Neural progenitor cell (in vitro differentiated cells): ENCODE measurements at places on chromosomes 1 and 21.

DNA sequence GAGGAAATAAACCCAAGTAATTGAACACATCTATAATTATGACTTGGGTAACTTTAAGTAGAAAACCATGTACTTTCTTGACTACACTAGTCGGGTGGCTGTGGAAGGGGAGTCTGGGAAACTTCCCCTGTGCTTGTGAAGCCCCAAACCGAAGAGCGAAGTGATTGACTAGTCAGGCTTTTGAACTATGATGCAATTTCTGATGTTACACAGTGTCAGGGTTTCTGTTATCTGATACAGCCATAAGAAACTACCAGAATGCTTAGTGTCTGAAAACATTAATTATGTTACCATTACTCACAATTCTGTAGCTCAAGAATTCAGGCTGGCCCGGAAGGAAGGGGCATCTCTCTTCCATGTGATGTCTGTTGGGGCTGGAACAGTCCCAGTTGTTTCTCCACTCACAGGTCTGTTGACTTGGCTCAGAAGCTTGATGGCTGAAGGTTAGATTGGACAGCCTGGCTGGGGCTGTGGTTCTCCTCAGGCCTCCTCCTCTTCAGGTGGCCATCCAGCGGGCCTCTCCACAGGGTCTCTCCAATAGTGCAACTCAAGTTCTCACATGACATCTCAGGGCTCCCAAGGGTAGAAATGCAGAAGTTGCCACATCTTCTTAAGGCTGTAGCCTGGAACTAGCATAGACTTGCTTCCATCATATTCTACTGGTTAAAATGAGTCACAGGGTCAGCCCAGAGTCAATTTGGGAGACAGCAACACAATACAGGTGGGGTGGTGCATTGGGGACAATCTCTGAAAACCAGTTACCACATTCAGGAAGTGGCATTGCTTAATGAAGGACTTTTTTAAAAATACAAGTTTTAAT, 8.3 kb upstream of the C8B start:
- DNase-seq, result no peak

DNA sequence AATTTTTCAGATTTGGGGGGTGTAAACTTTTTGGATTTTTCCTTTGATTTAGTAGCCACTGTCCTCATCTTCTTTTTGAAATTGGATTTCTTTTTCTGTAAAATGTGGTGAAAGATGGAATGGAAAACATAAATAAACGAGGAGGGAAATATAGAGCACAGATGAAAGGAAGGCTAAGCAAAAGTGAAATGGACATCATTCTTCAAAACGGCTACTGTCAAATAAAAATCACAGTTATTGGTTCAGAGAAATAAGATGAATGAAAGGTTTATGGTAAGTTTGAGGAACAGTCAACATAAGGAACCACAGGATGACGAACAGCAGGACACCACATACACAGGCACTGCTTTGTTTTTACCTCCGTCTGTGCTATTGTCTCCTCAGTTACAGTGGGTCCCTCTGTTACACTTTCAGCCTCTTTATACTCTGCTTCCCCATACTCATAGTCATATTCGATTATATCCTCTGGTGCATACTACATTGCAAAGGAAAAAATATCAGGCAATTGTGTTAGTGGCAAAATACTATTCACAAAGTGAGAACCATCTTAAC, 82.4 kb downstream of the COL11A1 start:
- peak; percentile 3 for DNase-seq

GRCh38 chr1:85334962-85335361, 58.5 kb upstream of the BCL10 start:
- DNase-seq, result no peak

DNA sequence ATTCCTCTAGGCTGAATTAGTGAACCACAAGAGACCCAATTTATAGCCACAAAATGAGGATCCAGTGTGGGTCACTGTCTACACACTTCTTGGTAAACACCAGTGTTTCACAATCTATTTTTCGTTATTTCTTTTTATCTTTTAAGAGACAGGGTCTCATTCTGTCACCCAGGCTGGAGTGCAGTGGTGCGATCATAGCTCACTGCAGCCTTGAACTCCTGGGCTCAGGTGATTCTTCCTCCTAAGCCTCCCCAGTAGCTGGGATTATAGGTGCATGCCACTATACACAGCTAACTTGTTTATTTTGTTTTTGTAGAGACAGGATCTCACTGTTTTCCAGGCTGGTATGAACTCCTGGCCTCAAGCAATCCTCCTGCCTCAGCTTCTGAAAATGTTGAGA, 29.3 kb upstream of the SLC45A3 start:
- no peak for DNase-seq

GRCh38 chr1:213821175-213821942, 166.4 kb upstream of the PROX1 start:
- no peak for DNase-seq

DNA sequence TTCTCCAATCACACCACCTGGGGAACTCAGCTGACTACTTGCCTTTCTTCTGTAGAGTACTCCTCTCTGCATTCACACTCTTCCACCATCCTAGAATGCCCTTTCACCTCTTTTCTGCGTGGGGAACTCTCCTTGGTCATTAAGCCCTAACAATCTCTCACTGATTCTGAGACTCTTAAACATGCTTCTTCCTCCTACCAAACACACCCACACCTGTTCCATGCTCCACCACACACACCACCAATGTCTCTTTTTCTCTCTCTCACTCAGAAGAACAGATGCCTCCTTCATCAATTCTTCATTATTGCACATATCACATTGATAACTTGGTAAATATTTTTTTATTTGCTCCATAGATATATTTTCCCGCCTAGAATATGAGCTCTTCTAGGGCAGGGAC, 53.6 kb downstream of the WARS2 start:
- DNase-seq, result no peak

DNA sequence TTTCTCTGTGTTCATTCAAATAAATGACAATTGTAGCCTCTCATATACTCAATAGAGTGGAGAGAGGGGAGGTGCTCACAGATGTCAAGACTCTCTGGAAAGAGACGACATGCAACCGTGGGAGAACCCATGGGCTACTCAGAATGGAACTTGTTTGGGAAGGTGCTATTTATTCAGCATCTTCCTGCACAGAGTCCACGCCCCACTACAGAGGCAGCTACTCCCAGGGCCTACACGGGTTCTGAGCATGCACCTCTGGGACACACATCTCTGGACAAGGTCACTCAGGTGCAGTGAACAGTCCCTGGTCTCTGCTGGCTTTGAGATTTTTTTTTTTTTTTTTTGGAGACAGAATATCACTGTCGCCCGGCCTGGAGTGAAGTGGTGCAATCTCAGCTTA, 64.1 kb downstream of the NID1 start:
- DNase-seq, result no peak

- DNase-seq, result no peak
These were observed 73.2 kb upstream of the CNIH3 start for GRCh38 chr1:224542783-224543440.

GRCh38 chr21:46157987-46158451, 2.6 kb upstream of the FTCD start:
- no peak for DNase-seq

DNA sequence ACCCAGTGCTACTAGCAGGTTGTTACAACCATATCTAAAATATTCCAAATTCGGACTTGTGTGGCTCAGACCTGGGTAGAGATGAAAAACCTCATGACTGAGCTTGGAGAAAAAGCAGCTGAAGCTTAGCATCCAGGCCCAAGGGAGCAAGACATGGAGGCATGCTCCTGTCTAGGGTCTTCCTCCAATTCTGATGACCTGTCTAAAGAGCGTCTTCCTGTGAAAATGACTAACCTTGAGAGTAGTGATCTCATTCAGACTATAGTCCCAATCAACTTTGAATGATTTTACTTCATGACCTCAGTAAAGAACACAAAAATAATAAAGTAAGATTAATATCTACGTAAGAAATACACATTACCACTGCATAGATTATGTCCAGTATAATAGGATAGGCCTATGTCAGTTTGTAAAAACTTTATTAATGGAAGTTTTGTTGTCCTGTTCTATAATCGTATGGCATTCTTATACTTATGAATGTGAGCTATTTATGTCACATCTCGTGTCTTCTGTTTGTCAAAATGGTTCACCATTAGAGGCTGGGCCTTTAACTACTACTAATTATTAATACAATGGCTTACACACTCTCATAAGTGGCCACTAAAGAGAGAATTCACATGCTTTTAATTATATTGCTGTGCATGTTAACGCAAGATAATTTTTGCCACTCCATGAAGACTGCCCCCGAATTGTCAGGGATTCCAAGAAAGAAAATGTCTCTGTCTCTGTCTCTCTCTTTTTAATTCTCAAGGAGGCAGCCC, 201.3 kb downstream of the NCAM2 start:
- DNase-seq, result no peak

DNA sequence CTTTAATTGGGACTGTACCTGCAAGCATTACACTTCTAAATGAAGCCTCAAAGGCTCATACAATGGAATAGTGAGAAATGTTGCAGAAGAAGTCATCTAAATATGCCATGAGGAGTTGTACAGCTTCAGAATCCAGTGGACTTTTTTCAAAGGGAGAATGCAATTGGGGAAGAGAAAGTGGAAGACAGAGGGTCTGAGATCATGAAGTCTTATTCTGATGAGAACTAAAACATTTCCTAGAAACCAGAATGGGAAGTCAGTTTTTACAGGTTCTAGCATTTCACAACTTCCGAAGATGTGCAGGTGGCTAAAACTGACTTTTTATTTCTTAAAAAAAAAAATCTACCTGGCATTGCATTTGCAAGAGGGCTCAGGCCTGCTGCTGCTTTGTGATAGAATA, 424.4 kb upstream of the RUNX1 start:
- no peak for DNase-seq

DNA sequence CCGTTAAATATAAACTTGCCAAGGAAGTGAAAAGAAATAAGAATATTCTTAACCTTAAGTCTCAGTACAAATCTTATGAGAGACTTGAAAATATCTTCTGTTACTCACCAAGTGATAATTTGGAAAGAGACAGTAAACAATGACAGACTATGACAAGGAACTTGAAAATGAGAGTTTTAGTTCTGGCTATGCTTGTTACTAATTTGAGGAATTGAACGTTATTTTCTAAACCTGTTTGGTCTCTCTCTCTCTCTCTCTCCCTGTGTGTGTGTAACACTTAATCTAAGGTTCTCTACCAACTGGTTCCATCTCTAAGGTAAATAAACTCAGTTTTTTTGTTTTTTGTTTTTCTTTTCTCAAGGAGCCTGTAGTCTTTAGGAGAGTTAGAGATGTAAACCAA, 161.8 kb downstream of the AMY1C start:
- DNase-seq, result no peak

DNA sequence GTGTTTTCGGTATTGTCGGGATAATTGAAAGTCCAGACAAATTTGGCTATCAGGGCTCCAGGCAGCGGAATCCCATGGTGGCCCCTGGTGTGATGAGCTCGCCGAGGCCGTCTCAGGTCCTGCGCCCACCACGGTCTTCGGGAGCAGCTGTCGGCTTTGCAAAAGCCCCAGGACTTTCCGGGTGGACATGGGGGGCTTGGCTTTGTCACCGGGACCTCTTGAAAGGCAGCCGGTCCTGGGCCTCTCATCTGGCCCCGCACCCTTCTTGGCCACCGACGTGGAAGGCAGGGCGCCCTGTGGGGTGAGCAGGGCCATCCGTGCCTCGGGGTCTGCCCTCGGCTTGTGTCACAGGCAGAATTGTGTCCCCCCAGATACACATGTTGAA, 87.1 kb upstream of the ACTRT2 start:
- no peak for DNase-seq

- DNase-seq, result peak; percentile 54
These were observed 48.3 kb downstream of the IL23R start for GRCh38 chr1:67214420-67215174.

DNA sequence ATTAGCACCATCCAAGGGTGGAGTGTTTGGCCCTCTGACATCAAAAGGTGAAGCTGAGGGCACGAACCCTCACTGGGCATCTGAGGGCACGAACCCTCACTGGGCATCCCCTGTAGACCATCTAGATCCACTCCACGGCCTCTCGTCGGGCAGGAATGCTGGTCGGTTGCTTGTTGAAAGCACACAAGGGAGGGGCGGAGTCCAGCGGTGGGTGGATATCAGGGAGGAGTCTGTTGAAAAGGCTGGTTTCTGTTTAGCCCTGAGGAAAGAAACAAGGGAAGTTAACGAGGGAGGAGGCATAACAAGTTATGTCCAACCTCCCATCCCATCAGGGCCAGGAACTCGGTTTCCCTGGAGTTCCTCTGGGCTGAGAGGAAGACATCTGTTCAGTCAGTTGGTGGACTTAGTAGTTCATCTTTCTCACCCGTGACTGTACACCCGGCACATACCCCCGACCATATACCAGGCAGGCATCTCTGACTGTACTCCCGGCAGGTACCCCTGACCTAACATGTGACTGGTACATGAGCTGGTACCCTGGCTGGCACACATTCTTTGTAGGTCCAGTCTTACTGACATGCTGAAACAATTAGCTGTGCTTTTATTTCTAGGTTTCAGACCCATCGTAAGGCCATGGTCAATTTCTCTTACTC, 32.1 kb upstream of the PDE9A start:
- peak; percentile 31 for DNase-seq

GRCh38 chr1:114341299-114341698, 169.7 kb downstream of the TRIM33 start:
- DNase-seq, result no peak

DNA sequence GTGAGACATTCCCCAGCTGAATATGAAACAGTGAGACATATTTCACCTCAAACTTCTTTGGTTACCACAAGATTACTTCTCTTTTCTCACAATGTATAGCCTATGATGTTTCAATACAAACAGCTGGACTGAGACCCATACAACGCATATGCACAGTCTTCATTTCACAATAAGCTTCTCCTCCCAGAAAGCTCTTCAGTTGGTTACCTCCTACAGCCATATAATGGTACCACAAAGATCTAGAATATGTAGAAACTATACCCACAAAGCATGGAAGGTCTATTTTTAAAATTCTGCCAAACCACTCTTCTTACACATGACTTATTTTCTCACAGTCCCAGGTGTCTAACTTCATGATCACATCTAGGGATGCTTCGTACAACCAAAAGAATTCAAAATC, 70.8 kb downstream of the JAK1 start:
- DNase-seq, result no peak

DNA sequence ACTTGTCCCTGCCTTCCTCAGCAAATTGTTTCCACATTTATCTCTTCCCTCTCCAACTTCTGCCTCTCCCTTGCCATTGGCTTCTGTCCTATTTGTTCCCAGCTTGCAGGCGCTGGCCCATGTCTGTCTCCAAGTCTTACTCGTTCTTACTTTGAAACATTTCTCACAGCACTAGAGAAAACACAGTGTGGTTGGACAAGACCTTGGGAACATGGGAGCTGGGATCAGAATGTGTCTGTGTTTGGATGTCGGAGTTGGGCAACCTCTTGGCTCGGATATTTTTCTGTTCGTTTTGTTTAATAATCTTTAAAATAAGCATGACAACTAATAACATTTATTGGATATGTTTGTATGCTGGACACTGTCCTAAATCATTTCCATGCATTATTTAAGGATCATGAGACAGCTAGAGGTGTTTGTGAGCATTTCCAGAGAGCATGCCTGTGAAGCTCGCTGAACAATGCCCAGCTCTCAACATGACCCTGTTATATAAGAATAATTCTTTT, 5.9 kb upstream of the BRWD1 start:
- DNase-seq, result no peak

- DNase-seq, result no peak
These were observed 26.2 kb upstream of the FCER1A start for GRCh38 chr1:159275891-159276290.

- DNase-seq, result no peak
These were observed 8.7 kb downstream of the CAPZB start for GRCh38 chr1:19476450-19477190.
